Stimulated activated CD4-positive, alpha-beta T cell treated with anti-CD3 and anti-CD28 coated beads, TNF-alpha, amount 100 ng/mL, for 48 hours (primary cell): ENCODE measurements at places on chromosomes 2 and 18.

GRCh38 chr2:27306573-27307286 is 1.5 kb downstream of the UCN start:
- peak; percentile 22 for DNase-seq

DNA sequence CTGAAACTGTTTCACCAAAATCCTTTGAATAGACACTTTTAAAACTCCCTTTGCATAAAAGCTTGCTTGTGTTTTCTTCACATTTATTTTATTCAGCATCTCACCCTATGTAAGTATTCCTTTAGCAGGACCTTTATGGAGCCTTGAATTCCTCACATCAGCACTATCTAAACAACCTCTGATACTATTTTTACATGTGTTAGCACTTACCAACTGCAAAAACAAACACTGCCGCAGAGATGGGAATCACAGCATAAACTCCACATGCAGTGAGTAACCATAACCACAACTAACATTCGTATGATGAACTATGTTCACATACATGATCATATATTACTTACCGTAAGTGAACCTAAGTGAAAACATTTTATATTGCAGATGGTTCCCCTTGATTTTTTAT is 15.4 kb downstream of the FBXO15 start:
- DNase-seq, result no peak

DNA sequence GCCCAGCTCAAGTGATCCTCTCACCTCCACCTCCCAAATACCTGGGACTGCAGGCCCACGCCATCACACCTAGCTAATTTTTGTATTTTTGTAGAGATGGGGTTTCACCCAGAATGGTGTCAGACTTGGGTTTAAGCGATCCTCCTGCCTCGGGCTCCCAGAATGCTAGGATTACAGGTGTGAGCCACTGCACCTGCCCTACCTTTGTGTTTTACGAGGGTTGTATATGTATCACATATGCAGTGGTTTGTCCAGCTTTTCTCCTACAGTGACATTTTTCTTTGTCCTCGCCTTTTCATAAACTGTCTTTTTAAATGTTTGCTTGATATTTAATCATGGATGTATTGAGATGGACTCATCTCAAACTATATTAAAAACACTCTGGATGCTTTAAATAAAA is 38.5 kb downstream of the AGAP1 start:
- DNase-seq, result no peak

DNA sequence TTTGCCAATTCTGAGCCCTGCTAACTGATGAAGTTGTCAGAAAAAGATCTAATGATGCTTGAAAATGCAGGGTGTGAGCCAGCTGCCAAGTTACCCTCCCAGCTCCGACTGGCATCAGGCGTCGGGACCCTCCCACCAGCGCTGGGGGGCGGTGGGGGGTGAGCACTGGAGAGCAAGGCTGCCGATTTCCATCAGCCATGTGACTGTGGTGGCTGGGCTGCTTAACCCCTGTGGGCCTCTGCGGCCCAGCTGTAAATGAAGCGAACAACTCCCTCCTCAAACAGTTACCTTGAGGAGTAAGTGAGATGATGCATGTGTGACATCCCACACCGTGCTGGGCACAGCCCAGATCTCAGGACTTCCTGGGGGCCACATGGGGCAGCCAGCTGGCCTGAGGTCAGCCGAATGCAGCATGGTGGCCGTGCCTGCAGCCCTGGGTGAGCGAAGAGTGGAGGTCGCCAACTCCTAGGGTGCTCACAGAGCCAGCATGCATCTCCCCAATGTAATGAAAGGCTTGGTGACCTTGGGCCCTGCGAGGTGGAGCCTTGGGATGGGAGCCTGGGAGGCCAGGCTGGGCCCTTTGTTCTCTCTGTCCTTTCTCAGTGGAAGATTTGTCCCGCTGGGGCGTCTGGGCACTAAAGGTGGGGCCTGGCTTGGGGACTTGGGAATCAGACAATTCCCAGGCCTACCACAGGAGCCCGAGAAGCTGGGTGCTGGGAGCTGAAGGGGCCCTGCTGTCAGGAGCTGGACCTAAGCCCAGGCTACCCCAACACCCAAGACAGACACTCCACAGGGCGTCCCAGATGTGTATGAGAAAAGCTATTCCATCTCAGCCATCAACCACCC is 25.1 kb downstream of the CIB4 start:
- no peak for DNase-seq

DNA sequence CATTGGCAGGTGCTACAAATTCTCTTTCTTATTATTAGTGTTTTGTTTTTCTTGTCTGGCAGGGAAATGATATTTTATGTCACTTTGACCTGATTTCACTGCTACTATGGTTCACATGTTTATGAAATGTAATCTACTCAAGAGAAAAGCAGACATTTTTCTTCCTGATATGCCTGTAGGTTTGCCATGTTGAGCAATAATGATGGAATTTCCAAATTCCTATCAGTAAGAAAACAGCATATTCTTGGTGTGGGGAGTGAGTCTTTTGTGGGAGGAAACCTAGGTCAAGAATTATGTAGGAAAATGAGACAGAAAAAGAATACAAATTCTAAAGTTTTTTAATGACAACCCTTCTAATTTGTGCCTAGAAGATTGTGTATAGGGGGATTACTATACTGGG is 356.4 kb downstream of the SLC4A3 start:
- no peak for DNase-seq

DNA sequence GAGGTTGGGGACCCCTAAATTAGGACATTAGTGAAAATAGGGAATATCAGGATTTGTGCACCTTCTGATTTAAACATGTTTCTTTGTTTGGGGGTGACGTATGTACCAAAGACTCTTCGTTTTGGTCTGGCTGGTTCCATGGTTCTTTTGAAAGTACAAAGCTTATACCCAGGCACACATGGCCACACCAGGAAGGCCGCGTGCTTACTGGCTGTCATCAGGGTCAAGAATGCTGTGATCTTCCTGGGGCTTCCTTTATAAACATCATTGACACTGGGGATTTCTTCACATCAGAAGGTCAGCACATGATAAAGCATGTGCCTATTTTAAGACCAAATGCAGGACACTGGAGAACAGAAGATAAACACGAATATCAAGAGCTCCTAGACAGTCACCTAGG is 230.6 kb upstream of the ID2 start:
- no peak for DNase-seq

DNA sequence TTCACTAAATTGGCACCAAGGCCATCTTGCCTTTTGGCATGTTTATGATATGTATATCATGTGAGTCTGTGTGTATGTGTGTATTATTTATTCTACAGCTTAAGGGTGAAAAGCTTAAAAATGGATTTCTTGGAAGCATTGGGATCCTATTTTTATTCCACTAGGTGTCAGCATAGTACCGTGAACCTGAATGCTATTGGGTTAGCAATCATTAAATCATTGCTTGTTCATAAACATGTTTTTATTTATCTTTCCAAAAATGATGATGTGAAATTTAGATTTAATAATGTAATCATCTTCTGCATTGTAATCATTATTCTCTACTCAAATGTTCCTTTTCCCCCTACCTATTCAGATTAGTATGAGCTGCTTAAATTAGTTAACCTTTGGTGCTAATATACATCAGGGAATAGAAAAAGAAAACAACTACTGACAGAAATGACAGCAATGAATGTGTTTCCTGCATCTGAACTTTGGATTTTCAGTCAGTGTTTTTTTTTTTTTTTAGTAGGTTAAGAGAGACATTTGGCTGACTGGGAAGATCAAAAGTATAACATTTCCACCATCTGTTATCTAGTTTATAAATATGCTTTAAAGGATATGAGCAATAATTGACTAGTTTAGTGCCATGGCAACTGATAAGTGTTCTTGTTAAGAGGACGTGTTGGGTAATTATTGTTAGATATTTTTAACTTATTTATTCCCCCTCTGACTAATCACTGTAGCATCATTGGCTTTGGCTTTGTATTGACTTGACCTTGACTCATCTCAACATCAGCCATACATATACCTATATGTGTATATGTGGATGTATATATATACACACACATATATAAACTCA is 14.1 kb upstream of the ZSWIM2 start:
- no peak for DNase-seq

DNA sequence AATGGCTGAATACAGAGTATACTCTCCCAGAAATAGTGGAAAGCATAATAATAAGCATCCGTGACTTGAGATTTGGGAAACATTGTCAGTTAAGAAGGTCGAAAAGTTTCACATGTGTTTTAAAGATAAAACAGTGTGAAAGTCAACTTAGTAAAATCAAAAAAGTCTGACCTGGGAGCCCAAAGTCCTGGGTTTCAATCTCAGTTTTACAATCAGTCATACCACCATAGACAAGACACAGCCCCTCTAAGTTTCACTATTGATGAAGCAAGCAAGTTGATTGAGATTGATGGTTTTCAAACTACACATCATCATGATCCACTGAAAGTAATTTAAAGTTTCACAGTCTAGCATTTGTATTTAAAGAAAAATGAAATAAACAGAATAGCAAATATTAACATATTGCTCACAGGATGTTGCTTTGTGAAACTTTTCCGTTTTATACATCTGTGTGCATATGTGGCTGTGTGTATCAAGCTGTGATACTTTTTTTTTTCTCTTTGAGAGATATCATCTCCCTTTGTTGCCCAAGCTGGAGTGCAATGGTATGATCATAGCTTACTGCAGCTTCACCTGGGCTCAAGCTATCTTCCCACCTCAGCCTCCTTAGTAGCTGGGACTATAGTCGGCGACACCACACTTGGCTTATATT is 71.1 kb downstream of the PIK3C3 start:
- no peak for DNase-seq

DNA sequence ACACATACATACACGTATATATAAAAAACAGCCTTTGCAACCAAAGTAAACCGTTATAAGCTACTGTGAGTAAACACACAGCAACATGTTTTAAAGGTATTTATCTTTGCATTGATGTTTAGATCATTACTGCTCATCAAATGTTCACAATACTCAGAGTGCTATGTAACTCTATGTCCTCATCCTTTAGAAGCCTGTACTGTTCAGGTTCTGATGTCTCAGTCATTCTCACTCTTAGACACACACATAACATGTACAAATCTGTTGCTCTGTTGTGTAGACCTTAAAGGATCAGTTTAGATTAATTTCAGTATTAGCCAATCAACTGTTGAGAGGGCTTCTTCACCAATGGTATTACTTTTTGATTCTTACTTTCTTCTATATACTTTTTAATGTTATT is 139.7 kb upstream of the ITGB6 start:
- no peak for DNase-seq

DNA sequence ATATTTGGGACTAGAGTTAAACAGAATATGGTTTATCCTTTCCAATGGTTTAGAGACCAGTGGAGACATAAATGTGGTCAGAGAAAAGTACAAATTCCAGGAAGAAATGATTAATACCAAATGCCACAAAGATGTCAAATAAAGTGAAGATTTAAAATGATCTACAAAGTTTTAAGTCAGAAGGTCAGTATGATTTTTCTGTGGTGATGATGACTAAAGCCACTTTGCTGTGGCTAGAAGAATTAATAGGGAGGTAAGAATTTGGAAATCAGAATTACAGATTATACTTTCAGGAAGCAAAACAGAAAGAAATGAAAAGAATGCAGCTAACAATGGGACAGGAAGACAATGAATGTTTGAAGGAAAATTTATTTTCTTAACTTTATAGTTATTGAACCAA is 91.5 kb upstream of the CDH7 start:
- no peak for DNase-seq

DNA sequence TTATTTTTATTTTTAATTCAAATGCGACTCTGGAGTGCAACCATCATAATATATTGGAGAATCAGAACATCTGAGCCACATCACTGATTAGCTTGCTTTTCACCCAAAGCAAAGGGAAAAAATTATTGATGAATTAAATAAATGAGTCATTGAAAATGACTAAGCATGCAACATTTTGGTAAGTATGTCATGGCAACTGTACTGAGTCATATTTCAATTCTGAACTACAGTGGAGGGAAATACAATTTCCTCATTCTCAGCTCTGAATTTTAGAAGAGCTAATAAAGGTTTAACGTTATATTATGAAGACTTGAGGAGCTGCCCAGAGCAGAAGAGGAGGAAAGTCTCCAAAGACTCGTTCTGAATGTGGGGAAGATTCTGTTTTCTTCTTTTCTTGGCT is 89.6 kb upstream of the CCDC68 start:
- no peak for DNase-seq

DNA sequence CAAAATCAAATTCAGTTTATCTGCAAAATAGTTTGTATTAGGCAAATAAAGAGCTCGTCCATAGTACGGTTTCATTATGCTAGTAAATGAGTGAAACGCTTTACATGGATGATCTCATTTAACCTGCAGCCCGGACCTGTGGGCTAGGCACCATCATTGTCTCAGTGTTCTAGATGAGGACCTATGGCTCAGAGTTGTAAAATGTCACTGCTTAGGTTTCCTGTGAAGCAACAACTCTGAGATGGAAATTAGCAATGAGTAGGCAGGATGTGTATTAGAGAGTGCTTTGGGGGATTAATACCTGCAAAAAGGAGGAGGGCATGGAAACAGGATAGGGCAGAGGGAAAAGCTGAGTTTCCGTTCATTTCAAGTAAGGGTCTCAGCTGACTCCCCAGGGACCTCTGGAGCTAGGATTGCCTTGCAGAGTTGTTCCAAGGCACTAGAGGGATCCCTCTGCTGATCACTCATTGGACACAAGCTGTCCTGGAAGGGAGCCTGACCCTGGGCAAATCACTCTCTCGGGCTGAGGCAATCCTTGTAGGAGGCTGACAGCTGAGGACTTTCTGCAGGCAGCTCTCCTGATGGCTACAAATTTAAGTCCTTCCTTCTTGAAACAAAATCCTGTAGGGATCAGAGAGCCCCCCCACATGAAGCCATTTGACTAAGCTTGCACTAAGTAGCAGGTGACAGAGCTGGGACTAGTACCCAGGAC is 58.8 kb upstream of the SIX2 start:
- no peak for DNase-seq

- DNase-seq, result no peak
Observed at GRCh38 chr2:185128346-185128745, 530.0 kb downstream of the ZNF804A start.

GRCh38 chr2:118123561-118124232 is 35.4 kb downstream of the INSIG2 start:
- DNase-seq, result no peak

DNA sequence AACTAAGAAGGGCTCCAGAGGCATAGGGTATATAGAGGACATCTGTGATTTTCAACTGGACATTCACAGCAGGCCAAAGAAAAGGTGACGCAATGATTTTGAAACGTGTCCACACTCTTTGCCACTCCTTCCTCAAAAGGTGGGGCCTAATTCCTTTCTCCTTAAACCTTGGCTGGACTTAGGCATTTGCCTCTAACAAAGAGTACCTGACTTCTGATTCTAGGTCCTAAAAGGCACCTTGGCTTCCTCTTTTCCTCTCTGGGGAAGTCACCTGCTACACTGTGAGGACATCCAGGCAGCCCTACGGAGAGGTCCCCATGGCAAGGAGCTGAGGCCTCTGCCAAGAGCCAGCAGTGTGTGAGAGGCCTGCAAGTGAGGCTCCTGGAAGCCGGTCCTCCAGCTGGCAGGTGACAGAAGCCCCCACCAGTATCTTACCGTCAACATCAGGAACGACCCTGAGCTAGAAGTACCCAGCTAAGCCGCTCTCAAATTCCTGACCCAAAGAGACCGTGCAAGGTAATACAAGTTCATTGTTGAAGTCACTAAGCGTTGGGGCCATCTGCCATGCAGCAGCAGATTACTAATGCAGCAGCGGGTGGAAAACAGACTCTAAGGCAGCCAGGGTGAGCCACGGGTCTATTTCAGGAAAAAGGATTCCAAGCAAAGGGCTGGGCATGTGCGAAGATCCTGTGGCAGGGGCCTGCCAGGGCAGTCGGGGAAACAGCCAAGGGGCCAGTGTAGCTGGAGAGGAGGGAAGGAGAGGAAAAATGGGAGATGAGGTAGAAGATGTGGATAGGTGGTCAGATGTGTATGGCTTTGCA is 7.4 kb upstream of the HES6 start:
- DNase-seq, result no peak
